ENCODE measurements at places on chromosomes 2 and 18. TPM values are rescaled to one million over a fixed set of nuclear protein-coding genes. Genes with fewer than 3 reads are reported as not detected.

DNA sequence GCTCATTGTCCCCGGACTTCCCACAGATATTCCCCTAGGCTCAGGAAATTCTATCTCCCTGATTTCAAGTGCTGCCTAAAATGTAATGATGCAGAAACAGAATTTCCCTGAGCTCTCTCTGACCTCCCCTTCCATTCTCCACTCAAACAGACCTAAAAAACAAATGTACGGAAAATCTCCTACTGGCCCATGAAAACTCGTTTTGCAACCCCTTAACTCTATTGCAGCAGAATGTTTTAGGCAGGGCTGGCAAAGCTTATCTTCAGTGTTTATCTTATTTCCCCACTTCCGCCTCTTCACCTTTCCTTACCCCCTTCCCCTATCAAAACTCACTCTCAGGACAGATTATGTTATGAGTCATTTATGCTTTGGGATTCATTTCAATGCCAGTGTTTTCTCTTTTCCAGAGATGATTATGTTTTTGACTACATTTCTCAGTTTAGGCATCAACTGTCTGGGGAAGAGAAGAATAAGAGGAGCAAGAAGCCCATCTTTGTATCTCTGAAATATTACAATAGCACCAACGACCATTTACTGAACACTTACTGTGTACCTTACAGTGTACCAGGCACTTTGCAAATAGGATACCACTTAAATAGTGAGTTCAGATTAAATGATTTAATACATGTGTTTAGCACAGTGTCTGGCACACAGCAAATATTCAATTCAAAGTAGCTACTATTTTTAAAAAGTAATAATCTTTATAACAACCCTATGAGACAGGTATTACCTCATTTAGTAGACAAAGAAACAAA lies 53.9 kb upstream of the STPG4 start:
- no peaks in the 10 kb centered on the region for H3K36me3 ChIP-seq
- H3K27ac ChIP-seq = no peak overlapping the region
- H3K4me1 ChIP-seq = peaks cover 12% of the 10 kb centered on the region
- no peaks in the 10 kb centered on the region for H3K27me3 ChIP-seq
- no peak overlapping the region for H3K4me3 ChIP-seq

DNA sequence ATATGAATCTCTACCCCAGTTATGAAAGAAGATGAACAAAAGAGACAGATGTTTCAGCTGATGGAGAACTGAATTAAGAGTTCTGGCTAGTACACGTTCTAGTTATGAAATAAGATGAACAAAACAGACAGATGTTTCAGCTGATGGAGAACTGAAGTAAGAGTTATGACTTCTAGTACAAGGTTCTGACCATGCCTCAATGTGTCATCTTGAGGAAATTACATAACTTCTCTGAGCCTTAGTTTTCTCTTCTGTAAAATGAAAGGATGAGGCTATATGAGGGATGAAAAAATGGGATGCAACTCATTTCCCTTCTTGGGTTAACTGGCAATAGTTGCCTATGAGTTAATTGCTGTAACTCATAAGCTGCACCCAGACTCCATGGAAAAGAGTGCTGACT lies 92.9 kb upstream of the WDR75 start:
- H3K4me1 ChIP-seq = no peaks in the 10 kb centered on the region
- H3K4me3 ChIP-seq = no peak overlapping the region
- no peaks in the 10 kb centered on the region for H3K36me3 ChIP-seq
- no peak for DNase-seq

DNA sequence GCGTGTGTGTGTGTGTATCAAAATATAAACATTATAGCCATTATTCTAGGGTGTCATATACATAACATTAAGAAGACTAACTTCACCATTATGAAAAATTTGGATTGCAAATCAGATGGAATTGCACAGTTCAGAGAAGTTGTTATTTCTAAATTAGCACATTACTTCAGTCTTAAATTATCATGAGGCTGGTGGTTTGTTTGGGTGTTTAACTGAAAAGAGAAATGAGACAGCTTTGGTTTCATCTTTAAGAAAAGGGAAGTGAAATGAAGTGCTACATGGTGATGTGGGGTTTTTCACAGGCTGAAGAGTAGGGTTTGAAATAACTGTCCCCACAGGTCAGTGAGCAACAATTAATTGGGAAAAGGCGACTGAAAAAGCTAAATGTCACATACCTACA lies 161.2 kb upstream of the XIRP2 start:
- no peak for DNase-seq
- no peak overlapping the region for H3K4me3 ChIP-seq
- H3K36me3 ChIP-seq = no peaks in the 10 kb centered on the region
- no peaks in the 10 kb centered on the region for H3K27me3 ChIP-seq
- H3K4me1 ChIP-seq = no peaks in the 10 kb centered on the region

GRCh38 chr2:239369631-239370161 lies 31.1 kb downstream of the HDAC4 start:
- no peak overlapping the region for H3K27ac ChIP-seq
- H3K4me1 ChIP-seq = no peaks in the 10 kb centered on the region
- H3K36me3 ChIP-seq = peaks cover 3% of the 10 kb centered on the region
- no peak overlapping the region for H3K4me3 ChIP-seq
- no peak for DNase-seq

MAPRE3 gene
- 33.4 TPM for total RNA-seq

C2orf78 gene
- not detected for total RNA-seq

IL18R1 gene
- total RNA-seq = 5.0 TPM

C2orf80 gene
- total RNA-seq = not detected

PARD6G gene
- total RNA-seq = 1.9 TPM

All from right atrium auricular region (tissue), 2 donors.